ENCODE measurements at places on chromosomes 12 and 14. TPM values are rescaled to one million over a fixed set of nuclear protein-coding genes. Genes with fewer than 3 reads are reported as not detected.

KRT75 gene
- not detected for total RNA-seq

CLEC2D gene
- total RNA-seq, result 5.1 TPM

COL2A1 gene
- total RNA-seq, result not detected

CPM gene
- 1.7 TPM for total RNA-seq

LMO3 gene
- not detected for total RNA-seq

SLC5A8 gene
- total RNA-seq, result not detected

KRT8 gene
- total RNA-seq, result 179 TPM

KRT72 gene
- not detected for total RNA-seq

KLRK1 gene
- 2.3 TPM for total RNA-seq

Measured in MCF 10A (cell line).